ENCODE measurements at places on chromosomes 5 and 9.

DNA sequence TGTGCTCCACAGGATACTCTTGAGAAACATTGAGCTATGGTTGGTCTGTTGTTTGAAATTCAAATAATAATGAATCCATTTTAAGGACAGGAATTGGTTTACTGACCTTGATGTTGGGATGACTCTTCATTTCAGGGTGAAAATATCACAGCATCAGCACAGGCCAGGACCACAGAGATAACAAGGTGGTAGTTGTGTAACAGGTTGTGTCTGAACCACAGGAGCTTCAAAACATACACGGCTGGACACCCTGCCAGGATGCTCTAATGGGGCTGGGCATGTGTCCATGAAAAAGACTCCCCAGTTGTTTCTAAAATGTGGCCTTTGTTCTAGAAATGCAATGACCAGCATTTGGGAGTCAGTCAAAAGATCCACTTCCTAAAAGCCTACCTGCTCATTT, 69.8 kb downstream of the ACO1 start:
- DNase-seq, result no peak

DNA sequence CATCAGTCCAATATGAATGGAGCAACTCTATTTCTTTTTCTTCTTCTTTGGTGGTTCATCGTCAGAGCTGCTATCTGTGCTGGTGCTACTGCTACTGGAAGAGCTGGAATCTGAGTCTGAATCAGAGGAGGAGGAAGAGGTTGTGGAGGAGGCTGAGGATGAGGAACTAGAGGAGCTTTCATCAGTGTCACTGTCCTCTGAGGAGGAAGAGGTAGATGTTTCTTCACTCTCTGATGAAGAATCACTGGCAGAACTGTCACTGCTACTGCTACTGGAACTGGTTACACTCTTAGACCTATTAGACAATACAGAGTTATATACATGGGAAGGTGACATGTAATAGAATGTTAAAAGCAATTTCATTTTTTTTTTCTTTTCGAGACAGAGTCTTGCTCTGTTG, 27.8 kb downstream of the ZCCHC10 start:
- DNase-seq, result no peak

DNA sequence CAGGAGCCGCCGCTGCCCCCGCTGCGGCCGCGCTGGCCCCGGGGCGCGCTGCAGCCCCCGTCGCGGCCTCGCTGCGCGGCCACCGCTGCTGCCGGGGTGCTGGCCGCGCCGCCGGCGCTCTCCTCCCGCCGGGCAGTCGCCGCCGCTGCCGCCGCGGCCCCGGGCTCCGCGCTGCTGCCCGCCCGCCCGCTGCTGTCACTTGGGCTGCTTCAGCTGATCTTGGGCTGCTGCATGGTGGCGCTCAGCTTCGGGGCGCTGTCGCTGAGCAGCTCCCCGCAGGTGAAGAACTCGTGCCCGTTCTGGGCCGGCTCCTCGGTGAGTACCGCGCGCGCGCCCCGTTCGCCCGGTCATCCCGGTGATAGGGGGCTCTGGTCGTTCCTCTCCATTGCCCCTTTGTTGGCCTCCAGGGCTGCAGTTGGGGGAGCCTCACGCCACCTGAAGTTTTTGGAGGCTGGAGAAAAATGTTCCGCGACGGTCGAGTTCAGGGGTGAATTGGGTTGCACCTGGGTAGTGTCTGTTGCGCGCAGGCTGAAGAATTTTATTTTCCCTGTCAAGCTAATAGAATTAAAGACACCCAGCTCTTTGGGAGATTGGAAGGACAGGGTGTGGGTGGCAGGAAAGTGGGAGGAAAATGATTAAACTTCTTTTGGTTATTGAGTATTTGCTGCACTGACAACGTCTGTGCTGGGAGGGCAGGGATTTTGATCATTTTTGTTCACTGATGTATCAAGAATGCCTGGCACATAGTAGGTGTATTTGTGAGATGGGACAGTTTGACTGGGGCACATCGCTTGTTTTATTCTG, 596 bp downstream of the ENTREP1 start:
- peak; percentile 69 for DNase-seq

DNA sequence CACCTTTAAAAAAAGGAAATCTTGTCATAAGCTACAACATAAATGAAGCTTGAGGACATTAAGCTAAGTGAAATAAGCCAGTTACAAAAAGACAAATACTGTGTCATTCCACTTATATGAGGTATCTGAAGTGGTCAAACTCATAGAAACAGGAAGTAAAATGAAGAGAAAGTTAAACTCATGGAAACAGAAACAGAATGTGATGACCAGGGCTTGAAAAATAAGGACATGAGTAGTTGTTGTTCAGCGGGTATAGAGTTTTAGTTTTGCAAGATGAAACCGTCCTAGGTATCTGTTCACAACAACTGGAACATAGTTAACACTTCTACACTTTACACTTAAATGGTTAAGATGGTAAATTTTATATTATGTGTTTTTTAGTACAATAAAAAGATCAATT, 47.8 kb upstream of the SLC1A3 start:
- no peak for DNase-seq

GRCh38 chr5:95739857-95740256, 8.7 kb downstream of the RHOBTB3 start:
- DNase-seq, result no peak

GRCh38 chr9:35112257-35113020, 3.2 kb downstream of the ATOSB start:
- no peak for DNase-seq

- no peak for DNase-seq
These were observed 214.4 kb downstream of the ARL15 start for GRCh38 chr5:54095969-54096368.

- DNase-seq, result no peak
These were observed 11.7 kb upstream of the STING1 start for GRCh38 chr5:139494256-139494655.

GRCh38 chr9:3746296-3747275, 220.8 kb upstream of the RFX3 start:
- DNase-seq, result no peak

DNA sequence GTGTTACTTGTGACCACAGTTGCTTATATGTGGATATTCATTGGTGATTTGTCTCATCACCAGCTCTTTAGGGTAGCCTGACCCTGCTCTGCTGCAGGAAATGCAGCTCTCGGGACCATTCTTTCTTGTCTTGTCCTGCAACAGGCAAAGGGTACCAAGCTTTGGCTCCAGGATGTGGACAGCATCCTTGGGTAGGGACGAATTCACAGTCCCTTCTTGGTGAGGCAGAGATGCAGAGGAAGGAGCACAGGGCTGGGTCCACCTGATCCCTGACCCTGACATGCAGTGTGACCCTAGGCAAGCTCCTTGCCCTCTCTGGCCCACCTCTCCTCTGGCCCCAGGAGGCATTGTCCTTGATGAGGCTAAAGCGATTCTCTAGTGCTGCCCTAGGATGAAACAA, 37.0 kb upstream of the SYNPO start:
- DNase-seq, result no peak

DNA sequence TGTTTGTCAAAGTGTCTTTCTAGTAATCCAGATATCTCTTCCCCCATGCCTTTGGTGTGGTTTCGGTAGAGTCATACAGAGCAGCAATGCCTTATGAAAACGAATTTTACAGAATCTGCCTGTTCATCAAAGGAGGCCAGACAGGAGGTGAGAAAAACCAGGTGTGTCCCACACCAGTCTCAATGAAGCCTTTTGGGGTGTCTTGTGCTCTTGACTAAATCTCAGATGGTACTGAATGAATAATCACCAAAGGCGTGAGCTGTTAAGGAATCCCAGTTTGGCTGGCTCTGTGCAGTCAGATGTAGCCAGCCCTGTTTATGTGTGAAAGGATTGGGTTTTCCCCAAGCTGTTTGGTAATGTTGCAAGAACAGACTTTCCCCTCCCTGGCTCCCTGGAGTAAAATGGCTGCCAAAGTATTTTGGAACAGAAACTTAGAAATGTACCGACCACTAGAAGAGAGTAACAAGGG, 70.8 kb upstream of the CDKN2B start:
- no peak for DNase-seq

GRCh38 chr5:6540111-6540827, 91.6 kb downstream of the UBE2QL1 start:
- DNase-seq, result no peak

DNA sequence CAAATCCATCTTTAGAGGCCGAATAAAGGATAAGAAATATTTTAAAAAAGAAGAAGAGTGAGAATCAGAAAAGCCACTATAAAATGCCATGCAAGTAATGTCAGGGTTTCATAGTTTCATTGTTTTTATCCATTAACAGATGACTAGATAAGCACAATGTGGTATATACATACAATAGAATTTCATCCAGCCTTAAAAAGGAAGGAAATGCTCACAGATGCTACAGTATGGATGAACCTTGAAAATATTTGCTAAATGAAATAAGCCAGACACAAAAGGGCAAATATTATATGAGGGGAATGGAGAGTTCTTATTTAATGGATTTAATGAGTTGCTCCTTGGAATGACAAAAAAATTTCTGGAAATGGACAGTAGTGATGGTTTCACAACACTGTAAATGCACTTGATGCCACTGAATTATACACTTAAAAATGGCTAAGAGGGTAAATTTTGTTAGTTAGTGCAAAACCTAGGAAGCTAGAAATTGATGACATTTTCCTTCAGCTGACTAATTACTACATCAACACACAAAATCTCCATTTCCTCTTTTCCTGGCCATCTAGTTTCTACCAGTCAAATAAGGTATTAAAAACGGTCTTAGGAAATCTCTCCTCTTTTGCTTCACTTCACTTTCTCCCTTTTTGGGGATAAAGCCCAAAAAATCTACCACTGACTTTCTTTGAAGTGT, 86.6 kb downstream of the GNA14 start:
- DNase-seq, result no peak

GRCh38 chr5:93079046-93079445, 502.0 kb downstream of the NR2F1-AS1 start:
- DNase-seq, result no peak

GRCh38 chr5:169098331-169099121, 202.4 kb downstream of the SLIT3 start:
- DNase-seq, result no peak
